NCI-H2081 (cell line): ENCODE measurements at places on chromosomes 1 and 21.

GRCh38 chr1:58652651-58653184 lies 47.1 kb downstream of the MYSM1 start:
- DNase-seq = peak; percentile 77

GRCh38 chr1:21700094-21700493 lies 30.9 kb upstream of the RAP1GAP start:
- no peak for DNase-seq

DNA sequence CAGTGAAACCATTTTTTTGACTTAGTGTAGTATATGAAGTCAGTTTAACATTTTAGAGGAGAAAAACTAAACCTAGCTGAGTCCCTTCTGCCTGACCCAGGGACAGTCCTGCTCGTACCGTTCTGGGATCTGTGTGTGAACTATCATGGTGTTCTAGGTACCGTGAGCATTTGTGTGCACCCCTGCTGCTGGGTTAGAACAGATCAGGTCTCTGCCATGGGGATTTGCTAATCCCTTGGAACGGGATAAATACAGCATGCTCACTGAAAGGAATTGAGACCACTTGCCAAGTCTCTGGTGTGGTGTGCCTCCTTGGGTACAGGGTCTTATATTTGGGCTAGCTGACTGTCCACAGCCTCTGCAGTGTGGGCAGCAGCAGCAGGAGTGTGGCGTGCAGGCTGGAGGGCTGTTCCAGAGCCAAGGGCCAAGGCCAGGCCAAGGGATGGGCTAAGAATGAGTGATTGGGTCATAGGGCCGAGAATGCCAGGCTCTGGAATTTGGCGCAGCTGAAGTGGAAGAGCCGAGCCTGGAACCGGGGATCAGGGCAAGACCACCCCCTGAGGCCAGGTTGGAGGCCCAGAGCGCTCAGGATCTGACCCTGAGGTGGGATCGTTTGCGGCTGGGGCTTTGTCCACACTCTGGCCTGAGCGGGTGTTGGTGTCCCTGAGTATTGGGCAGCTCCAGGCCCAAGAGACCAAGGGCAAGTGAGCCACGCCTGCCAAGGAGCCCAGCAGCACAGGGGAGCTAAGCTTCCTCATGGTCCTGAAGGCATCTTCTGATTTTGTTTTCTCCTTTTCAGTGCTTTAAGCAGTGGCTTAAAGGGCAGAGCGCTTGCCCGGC lies 66.3 kb downstream of the VPS26C start:
- no peak for DNase-seq

DNA sequence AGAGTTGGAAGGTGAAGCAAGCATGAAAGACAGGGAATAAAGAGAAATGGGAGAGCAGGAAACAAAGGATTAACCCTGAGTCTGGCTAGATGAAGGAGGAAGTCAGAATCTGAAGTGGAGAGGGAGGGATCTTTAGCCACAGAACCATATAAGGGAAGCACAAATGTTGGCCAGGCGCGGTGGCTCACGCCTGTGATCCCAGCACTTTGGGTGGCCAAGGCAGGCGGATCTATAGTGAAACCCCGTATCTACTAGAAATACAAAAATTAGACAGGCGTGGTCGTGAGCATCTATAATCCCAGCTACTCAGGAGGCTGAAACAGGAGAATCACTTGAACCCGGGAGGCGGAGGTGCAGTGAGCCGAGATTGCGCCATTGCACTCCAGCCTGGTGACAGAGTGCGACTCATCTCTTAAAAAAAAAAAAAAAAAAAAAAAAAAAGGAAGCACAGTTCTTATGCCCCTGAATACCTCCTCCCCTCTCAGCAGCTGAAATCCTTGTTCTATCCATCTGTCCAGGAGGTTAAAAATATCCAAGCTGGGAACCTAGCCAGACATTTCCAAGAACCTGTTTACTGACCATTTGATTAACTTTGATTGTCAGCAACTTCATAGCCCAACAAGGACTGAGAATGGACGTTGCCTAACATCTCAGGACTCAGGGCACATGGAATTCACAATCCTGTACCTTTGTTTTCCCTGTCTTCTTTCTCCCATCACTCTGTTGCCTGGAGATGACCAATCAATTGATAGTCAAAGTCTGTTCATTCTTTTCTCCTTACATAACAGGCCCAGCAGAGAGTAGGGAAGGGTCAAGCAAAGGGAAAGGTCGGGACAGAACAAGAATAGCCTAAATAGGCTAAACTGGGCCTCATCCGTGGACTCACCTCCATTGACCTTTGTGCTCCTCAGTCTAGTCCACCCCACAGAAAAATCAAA lies 10.6 kb downstream of the TXNIP start:
- DNase-seq = no peak

DNA sequence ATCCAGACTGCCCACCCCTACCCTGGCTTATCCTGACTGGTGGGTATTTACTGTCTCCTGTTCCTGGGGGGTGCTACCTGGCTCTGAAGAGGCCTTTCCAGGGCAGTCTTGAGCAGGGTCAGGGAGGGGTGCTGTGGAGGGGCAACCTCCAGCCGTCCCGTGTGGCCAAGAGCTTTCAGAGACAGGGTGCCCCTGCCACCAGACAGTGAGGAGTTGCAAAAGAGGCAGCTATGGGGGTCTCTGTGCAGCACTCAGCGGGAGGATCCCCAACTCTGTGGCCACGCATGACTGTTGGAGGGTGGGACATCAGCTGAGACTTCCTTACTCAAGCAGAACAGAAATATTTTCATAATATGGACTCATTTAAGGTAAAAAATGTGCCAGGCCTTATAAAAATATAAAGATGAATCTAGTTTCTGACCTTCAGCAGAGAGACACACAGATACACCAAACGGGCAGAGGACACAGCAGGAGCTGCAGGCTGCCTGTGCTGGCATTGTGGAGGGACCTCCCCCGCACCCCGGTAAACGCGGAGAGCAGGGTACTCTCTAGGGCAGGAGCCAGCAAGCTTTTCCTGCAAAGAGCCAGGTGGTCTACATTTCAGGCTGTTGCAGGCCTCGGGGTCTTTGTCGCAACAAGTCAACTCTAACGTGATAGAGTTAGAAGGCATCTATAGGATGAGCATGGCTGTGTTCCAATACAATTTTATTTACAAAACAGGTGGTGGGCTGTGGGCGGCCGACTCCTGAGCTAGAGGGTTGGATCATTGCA lies 252.6 kb downstream of the RHOU start:
- no peak for DNase-seq

DNA sequence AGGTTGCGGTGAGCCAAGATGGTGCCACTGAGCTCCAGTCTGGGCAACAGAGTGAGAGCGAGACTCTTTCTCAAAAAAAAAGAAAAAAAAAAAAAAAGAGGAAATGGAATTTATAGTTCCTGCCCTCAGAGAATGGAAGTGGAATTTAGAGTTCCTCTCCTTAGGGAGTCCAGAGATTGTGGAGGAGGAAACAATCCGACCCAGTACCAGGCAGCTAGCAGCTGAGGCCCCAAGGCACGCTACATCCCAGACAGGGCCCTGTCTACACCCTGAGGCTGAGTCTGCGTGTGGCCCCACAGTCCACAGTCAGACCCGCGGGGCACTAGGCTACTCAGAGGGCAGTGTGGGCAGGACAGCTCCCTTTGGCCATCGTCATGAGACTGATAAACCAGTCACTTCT lies 1.9 kb upstream of the MFN2 start:
- no peak for DNase-seq

DNA sequence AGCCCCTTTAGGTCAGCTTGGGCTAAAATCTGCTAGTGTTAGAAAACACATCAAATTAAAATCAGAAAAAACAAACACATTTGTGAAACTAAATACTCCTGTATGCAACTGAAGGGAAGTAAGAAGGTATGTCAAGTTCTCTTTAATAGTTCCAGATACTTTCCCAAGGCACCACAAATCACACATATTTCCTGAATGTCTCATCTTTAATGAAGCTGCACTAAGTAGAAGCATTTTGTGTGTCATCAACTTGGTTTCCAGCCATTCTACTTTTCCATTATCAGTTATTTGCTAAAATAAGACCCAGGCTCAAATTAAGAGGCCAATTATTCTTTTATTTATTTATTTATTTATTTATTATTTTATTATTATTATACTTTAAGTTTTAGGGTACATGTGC lies 34.7 kb downstream of the CRB1 start:
- DNase-seq = no peak

- DNase-seq = no peak
These were observed 24.7 kb downstream of the ACKR1 start for GRCh38 chr1:159229260-159229885.

DNA sequence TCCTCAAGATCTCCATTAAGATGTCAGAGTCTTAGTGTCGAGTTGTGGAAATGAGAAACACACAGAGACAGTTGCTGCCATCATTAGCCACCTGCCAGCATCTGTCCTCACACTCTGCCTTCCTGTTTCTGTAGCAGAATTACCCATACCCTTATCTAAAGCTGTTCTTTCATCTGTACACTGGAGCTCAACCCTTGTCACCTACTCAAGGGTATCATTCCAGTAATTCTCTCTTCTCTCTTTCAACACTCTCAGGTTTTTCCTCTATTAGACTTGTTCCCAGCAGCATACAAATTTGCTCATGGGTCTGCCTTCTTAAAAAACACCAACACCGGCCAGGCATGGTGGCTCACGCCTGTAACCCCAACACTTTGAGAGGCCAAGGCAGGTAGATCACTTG lies 27.4 kb upstream of the RNF2 start:
- no peak for DNase-seq

- DNase-seq = peak; percentile 74
These were observed 30.2 kb downstream of the TMPRSS2 start for GRCh38 chr21:41477641-41478318.

GRCh38 chr1:23459338-23459757 lies 24.6 kb downstream of the ASAP3 start:
- DNase-seq = no peak

GRCh38 chr1:156465747-156466365 lies 34.7 kb downstream of the MEF2D start:
- DNase-seq = peak; percentile 29

DNA sequence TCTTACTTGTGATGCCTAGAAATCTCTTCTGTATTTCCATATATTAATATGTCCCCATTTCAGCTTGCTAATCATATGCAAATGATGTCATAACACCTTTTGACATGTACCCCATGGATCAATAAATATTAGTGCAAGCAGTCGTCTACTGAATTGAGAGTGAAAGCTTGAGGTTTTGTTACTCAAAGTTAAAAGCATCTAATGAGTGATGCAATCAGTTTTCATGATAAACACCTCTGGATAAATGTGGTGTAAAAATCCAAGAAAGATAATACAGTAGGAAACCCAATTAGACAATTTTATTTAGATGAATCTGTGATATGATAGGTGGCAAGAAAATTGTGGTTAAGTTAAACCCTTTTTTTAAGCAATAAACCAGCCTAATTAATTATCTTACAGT lies 141.2 kb upstream of the DMRTA2 start:
- DNase-seq = no peak

- DNase-seq = no peak
These were observed 3.8 kb downstream of the EFNA3 start for GRCh38 chr1:155082301-155083051.

GRCh38 chr21:37940691-37941090 lies 24.4 kb upstream of the KCNJ6 start:
- DNase-seq = no peak

DNA sequence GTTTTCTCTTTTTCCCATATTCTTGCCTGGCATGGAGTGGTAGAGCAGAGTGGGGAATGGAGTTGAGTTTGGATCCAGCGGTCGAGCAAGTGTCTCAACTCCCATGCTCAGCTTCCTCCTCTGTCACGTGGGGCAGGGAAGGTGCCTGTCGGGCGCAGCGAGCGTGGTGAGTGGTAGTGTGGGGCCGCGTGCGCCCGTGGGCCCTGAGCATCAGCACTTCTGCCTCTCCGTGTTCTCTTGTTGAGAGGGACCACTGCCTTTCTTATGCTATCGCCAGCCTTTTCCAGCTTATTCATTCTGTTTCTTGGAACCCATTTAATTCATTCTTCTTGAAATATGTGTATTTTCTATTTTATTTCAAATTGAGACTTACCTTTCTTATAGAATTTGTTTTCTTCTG lies 65.1 kb downstream of the ADARB1 start:
- no peak for DNase-seq

DNA sequence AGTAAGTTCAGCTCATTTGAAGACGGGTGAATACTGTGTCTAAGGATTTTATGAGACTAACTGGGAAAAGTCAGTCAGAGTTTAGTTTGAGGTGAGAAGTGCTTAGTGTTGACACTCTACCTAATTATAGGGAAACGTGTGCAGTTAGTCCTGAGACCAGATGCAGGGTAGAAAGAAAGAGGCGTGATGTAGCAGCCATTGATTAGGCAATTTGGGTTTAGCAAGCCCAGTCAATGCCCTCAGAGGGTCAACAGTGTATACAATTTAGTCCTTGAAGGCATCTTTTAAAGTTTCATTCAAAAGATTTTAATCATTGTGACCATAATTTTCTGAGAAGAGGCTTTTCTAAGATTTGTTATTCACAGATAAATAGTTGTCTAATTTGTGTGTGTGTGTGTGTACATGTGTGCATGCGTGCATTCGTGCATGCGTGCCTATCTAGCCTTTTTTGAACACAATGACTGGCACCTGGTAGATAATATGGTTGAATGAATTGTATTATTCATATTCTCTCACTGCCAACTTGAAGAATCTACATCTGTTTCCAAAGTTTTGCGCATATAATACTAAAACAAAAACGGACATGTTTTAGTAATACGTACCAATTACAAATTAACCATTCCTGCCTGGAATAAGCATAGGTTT lies 332.9 kb downstream of the SRGAP2C start:
- no peak for DNase-seq

DNA sequence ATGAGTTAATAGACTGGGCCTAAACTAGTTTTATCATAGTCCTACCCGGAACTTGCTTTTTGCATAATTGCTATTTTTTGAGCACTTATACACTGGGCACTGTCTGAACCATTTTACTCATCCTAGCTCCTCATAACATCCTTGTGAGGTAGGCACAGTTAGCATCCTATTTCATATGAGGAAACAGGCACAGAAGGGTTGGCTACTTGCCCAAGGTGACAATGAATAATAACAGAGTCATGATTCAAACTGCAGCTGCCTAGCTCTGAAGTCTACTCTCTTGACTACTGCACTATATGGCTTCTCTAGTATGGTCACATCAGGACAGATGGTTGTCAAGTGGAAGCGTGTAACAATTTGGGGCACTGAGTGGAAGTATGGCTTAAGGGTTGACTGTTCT lies 18.2 kb upstream of the RC3H1 start:
- DNase-seq = peak; percentile 50

DNA sequence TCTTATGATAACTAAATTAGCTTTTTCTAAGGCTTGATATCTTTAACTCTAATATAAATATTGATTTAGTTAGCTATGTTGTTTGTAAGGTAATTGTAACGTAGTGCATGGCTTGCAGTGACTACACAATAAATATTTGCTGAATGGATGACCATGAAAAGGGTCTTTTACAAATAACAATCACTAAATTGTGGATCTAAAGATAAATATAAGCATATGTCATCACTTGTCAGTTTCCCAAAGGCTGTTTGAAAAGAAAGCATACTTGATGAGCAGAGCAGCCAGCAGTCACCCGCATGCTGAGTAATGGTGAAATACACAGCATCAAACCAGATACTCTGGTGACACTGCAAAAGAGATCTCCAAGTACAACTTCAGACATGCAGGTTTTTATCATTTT lies 92.5 kb upstream of the FMN2 start:
- DNase-seq = peak; percentile 25
